ENCODE measurements at places on chromosomes 4 and X.

DNA sequence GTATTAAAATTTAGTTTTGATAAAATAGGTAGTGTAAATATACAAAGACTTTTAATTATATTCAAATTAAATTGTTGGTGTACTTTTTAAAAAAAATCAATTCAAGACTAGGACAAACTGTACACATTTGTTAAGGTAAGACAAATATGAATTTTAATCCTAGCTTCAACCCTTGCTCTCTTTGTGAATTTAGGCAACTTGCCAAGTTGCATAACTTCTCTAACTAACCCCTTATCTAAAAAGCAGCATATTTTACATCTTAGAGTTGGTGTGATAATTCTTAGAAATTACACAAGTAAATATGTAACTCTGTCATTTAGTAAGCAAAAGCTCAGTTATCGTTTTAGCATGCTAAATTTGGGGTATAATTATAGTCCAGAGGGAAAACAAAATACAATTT is 78.1 kb upstream of the FSTL5 start:
- DNase-seq: no peak

DNA sequence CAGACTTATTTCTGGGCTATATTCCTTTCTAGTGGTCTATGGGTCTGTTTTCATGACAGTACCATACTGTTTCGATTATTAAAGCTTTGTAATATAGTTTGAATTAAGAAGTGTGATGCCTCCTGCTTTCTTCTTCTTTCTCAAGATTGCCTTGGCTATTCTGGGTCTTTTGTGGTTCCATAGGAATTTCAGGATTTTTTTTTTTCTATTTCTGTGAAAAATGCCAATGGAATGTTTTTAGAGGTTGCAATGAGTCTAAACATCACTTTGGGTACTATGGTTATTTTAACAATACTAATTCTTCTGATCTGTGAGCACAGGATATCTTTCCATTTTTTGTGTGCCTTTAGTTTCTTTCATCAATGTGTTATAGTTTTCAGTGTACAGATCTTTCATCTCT is 204.3 kb upstream of the HCCS start:
- DNase-seq: no peak

GRCh38 chr4:184347251-184348239 is 126.8 kb downstream of the IRF2 start:
- peak; percentile 80 for DNase-seq

- DNase-seq: no peak
These were observed 111.6 kb upstream of the USP9X start for GRCh38 chrX:40973619-40974018.

GRCh38 chr4:112377171-112377570 is 80.0 kb downstream of the ALPK1 start:
- no peak for DNase-seq

DNA sequence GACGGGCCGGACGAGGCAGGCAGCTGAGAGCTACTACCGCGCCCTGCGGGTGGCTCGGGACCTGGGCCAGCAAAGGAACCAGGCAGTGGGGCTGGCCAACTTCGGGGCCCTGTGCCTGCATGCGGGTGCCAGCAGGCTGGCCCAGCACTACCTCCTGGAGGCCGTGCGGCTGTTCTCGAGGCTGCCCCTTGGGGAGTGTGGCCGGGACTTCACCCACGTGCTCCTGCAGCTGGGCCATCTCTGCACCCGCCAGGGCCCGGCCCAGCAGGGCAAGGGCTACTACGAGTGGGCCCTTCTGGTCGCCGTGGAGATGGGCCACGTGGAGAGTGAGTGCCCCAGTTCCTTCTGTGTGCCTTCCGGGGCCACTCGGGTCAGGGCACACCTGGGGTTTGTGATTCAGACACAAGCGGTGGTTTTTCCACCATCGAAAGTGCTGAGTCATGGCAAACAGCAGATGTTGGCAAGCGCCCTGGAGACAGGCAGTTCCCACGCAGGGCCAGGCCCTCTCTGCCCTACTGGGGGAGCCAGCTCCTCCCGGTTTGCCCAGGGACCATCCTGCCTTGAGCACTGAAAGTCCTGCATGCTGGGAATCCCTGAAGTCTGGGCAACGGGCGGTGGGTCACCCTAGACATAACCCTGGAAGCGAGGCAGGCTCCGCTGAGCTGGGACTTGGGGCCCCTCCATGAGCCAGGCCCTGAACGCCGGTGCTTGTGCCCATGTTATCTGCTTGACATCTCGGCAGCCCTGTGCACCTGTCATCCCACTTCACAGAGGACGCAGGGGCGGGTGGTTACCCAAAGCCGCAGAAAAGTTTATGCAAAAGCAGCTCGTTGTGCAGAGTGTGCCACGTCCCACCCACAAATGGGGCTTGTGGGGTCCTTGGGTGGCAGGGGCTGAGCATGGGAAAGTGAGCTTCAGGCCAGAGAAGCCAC is 29.5 kb downstream of the SH3TC1 start:
- no peak for DNase-seq

DNA sequence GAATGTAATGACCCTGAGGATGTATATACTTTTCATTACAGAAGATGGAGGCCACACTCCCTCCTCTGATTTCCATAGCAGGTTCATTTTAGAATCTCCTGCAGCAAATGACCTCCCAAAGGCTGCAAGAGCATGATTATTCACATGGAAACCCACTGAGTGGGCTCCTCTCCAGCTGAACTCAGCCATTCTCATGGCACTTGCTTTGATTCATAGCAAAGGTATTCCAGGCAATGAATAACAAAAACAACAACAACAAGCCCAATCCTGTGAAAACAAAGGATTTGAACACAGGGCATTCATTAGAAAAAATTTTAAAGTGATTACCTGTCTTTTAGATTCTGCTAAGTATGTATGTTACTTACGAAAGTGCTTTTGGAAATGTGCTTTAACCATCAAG is 894.0 kb upstream of the FRG1 start:
- no peak for DNase-seq

- no peak for DNase-seq
These were observed 69.7 kb downstream of the PPP1R2C start for GRCh38 chrX:42708222-42708621.

DNA sequence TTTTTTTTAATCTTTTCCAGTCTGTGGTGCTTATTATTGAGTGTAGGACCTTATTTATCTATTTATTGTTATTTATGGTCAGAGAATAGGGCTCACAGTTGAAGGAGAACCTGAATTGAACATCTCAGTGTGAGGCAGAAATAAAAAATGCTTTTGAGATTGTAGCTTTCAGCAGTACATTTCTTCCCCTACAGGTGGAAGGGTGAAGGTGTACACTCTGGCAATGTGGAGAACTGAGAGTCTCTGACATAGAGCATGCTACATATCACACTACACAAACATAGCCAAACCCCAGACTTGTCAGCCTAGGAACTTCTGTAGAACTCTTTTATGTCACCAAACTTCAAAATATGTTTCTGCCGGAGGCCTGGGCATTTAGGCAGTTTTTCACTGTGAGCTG is 140.2 kb downstream of the STIM2 start:
- DNase-seq: no peak

GRCh38 chrX:154990496-154990895 is 32.0 kb downstream of the F8 start:
- DNase-seq: no peak

DNA sequence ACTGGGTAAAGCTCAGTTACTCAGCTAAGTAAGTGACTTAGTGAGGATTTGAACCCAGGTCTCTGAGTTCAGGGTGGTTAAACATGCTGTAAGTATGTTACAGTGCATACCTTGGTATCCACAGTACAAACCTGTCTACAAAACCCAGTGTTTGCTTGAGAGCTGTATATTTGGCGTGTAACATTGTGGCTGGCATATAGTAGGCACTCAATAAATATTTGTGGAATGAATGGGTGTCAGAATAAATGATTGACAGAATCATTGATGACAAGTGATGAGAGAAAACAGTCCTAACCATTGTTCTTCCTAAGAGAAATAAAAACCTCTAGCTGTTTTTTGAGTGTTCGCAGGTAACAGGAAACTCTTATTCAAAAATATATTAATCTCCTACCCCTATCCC is 79.7 kb upstream of the BCOR start:
- no peak for DNase-seq

- no peak for DNase-seq
These were observed 393.4 kb upstream of the NDST3 start for GRCh38 chr4:117640836-117641235.

GRCh38 chr4:119142833-119143232 is 7.2 kb downstream of the MYOZ2 start:
- DNase-seq: no peak

- DNase-seq: peak; percentile 42
These were observed 1.3 kb upstream of the CISD2 start for GRCh38 chr4:102867278-102868152.

DNA sequence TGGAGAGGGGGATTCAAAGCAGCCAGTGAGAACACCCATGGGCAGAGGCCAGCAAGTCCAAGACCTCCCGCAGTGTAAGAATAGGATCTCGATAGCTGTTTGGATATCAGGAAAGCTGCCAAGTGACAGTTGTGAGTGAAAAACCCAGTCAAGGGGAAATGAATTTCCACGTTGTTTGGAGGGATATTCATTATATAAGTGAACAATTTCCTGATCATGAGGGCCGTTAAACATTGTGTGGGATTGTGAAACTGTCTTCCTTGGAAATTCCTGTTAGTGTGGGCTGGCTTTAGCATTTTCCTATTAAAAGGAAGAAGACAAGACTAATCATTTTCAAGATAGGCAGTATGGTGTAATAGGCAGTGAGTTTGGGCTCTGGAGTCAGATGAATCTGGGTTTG is 15.0 kb downstream of the CLDN2 start:
- no peak for DNase-seq

DNA sequence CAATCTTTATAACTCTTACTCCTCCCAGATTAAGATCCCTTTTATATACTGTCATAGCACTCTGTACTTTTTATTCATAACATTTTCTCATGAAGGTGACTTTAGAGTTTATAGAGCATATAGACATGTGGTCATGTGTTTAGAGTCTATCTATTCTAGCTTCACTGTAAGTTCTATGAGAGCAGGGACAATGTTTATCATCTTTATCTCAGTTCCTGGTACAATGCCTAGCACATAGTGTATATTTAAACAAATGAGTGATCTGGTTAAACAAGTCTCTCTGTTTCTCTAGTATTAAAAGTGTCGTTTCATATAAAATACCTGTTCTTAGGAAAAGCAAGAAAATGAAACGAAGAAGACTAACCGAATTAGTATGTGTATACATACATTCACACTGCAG is 3.2 kb downstream of the CXCL6 start:
- no peak for DNase-seq

DNA sequence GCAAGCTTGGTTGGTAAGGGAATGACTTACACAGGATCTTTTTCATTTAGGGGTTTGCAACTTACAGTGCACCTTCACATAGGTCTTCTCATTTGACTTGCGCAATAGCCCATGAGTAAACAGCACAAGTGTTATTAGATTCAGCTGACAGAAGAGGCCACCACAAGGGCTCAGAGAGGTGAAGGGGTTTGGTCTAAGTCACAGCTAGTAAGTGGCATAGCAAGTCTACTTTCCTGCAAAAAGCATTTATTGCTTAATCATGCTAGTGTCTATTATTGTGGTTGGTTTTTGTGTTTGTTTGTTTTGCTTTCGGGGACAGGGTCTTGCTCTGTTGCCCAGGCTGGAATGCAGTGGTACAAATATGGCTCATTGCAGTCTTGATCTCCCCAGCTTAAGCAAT is 83.3 kb downstream of the SPRY1 start:
- no peak for DNase-seq

GRCh38 chr4:152807294-152807829 is 27.6 kb downstream of the ARFIP1 start:
- no peak for DNase-seq

DNA sequence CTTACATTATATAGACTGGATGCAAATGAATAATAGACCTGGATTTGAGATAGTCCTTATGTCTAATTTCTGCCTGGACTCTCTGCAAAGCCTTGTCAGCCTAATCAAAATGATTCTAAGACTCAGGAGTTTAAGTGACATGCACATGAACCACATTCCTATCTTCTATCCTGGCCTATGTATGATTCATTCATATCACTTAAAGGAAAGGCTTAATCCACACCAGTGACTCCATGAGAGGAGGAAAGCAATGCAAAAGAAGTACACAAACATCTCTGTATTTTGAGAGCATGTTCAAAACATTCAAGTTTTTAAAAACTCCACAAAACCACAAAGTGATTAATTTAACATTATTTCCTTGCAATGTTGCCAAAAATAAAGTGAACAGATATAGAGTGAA is 14.6 kb downstream of the AMOT start:
- no peak for DNase-seq

- DNase-seq: no peak
These were observed 91.9 kb downstream of the GPRIN3 start for GRCh38 chr4:89215736-89216135.

GRCh38 chr4:123824524-123824923 is 427.9 kb downstream of the SPRY1 start:
- DNase-seq: no peak

- no peak for DNase-seq
These were observed 761 bp upstream of the FRYL start for GRCh38 chr4:48780865-48781214.

- DNase-seq: no peak
These were observed at the start of gene PRDM8 for GRCh38 chr4:80196922-80197573. Gene PRDM8, plus strand, starts transcription at chr4:80197503. Its CDS starts 2,578 bp downstream, at chr4:80200081.
